ENCODE measurements at places on chromosomes 5 and 9. TPM values are rescaled to one million over a fixed set of nuclear protein-coding genes. Genes with fewer than 3 reads are reported as not detected.

PAX5 gene
- total RNA-seq, result not detected

PCDHA10 gene
- under 0.01 TPM for total RNA-seq

SLC1A3 gene
- total RNA-seq, result 1.3 TPM

TMEM8B gene
- total RNA-seq, result 0.56 TPM

HMHB1 gene
- total RNA-seq, result not detected

SV2C gene
- total RNA-seq, result not detected

LHX3 gene
- not detected for total RNA-seq
